Activated naive CD8-positive, alpha-beta T cell treated with anti-CD3 and anti-CD28 coated beads, Interleukin-2, amount 10 ng/mL, durations not matched to agents 7 days and 5 days (primary cell): ENCODE measurements at places on chromosomes 5 and 9. TPM values are rescaled to one million over a fixed set of nuclear protein-coding genes. Genes with fewer than 3 reads are reported as not detected.

The CCDC152 gene
- total RNA-seq = 10.3 TPM

The SLC22A4 gene
- 0.14 TPM for total RNA-seq

The LAMC3 gene
- 0.20 TPM for total RNA-seq

- no peaks in the 10 kb centered on the region for H3K27me3 ChIP-seq
- peaks cover 3% of the 10 kb centered on the region for H3K36me3 ChIP-seq
- peaks cover 3% of the 10 kb centered on the region for H3K4me1 ChIP-seq
These were observed 230.6 kb upstream of the CD180 start for GRCh38 chr5:67426961-67427849.

The CSF2 gene
- total RNA-seq = 1.1 TPM

The TLE4 gene
- total RNA-seq = 68.8 TPM
